ENCODE measurements at places on chromosomes 13 and 19.

- DNase-seq, result no peak
Measured at GRCh38 chr19:3670796-3671679, 29.2 kb downstream of the PIP5K1C start.

DNA sequence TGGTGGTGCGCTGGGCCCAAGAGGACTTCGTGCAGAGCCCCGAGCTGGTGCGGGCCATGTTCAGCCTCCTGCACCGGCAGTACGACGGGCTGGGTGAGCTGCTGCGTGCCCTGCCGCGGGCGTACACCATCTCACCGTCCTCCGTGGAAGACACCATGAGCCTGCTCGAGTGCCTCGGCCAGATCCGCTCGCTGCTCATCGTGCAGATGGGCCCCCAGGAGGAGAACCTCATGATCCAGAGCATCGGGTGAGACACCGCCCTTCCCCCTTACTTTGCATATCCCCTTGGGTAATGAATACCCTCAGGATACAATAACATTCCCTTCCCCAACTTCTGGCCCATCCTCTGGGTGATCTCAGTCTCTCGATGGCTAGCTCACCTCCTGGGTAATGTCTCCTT lies 60.9 kb downstream of the RYR1 start:
- no peak for DNase-seq

DNA sequence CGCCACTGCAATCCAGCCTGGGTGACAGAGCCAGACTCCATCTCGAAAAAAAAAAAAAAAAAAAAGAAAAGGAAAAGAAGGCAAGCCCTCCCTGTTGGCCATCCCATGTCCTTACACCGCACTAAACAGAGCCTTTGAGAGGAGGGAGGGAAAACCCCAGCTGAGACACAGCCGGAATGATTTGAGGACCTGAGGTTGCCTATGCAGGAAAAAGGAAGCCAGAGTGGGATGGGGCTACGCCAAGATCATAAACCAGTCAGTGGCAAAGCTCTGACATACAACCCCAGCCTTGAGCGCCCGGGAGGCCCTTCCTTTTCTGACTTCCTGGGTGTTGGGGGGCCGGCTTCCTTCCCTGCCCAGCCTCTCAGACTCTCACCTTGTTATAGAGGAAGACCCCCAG lies 12.5 kb upstream of the CHERP start:
- DNase-seq, result no peak

- DNase-seq, result no peak
Measured at GRCh38 chr19:56150358-56150757, 9.3 kb downstream of the ZNF444 start.

GRCh38 chr19:52923778-52924593 lies 758 bp upstream of the ZNF888 start:
- DNase-seq, result peak; percentile 59

DNA sequence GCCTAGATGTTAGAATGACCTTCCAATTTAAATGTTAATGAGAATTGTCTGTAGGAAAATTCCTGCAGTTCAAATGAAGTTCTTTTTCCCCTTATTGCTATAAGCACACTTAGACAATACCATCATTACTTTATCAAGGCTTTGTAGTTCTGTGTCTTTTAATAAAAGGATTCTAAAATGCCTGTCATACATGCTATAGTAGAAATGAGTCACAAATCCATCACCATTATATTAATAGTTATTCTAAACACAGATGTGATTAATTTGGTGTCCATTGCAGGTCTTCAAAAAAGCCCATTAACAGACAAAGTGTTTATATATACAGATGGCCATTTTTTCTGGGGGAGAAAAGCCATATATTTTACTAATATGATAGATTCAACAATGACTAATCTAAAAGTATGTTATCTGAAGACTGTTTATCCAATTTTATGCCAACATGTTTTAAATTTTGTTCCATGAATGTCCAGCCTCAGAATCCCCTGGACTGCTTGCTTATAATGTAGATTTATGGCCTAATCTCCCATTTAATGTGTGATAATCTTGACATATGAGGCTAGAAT lies 1678.3 kb upstream of the PCDH20 start:
- no peak for DNase-seq

DNA sequence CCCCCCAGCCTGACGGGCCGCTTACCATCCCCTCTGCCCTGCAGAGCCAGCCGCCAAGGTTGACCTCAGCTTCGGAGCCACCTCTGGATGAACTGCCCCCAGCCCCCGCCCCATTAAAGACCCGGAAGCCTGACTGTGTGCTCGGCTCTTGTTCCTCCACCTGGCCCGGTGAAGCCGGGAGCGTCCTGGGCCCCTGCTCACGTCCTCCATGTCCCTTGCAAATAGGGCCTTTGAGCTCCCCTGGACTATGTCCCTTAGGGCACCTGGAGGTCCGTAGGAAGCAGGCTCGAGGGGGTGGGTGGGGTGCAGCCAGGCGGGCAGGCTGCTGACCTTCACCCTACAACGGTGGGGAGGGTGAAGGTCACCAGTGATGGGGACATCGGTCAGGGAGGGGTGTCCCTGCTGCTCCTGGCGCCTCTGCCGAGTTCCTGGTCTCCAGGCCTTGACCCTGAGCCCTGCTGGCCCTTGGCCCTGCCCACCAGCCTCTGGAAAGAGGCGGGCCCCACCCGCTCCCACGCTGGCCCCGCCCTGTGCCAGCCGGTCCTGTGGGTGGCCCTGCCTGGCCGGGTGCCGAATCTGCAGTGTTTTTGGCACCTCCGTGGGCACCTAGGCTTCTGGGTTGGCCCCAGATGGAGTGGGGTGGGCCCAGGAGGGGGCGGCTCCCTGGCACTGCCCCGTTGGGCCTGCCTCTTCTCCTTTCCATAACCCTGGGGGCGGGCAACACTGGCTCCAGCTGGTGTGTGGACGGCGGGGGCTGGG lies 3.3 kb downstream of the ATP5F1D start:
- DNase-seq, result no peak

DNA sequence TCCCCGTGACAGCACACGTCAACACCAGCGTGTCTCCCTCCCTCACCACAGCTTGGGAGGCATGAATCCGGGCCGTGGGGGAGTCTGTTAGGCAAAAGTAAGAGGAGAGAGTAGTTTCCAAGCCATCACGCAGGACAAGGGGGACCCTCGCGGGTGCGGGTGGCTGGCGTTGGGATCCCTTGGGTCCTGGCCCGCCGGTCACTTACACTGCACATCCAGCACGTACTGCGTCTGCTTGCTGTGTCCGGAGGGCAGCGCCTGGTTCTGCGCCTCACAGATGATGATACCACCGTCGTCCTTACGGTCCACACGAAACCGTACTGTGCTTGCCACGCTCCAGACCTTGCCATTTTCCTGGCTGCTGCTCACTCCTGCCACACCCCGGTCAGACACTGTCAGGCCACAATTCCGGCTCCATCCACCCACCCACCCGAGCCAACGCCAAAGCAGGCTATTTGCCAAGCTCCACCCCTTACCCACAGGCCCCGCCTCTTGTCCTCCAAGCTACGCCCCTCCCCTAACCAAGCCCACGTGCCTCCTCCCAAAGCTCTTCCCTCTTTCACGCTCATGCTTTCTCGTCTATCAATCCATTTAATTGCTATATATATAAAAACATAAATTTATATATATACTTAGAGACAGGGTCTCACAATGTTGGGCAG lies 6.6 kb upstream of the ZNF428 start:
- no peak for DNase-seq

DNA sequence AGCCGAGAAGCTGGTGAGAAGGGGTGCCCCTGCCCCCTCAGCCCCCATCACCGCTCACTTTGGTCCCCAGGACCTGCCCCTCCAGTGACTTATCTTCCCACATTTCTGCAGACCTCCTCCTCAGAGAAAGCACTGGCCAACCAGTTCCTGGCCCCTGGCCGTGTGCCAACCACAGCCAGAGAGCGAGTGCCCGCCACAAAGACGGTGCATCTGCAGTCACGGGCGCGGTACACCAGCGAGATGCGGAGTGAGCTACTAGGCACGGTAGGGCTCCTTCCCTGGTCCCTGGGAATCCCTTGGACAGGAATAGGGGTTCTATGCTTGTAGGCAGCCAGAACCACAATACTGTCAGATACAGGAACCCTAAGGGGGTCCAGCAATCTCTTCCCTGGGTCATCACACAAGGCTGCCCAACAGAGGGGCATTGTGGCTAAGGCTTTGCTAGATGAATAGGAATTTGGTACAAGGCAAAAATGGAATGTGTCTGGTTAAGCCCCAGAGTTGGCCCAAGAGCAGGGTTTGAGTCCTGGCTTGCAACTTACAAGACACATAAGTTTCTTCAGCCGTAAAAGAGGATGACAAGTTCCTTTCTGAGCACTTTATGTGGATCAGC lies 1.0 kb downstream of the USE1 start:
- DNase-seq, result no peak

DNA sequence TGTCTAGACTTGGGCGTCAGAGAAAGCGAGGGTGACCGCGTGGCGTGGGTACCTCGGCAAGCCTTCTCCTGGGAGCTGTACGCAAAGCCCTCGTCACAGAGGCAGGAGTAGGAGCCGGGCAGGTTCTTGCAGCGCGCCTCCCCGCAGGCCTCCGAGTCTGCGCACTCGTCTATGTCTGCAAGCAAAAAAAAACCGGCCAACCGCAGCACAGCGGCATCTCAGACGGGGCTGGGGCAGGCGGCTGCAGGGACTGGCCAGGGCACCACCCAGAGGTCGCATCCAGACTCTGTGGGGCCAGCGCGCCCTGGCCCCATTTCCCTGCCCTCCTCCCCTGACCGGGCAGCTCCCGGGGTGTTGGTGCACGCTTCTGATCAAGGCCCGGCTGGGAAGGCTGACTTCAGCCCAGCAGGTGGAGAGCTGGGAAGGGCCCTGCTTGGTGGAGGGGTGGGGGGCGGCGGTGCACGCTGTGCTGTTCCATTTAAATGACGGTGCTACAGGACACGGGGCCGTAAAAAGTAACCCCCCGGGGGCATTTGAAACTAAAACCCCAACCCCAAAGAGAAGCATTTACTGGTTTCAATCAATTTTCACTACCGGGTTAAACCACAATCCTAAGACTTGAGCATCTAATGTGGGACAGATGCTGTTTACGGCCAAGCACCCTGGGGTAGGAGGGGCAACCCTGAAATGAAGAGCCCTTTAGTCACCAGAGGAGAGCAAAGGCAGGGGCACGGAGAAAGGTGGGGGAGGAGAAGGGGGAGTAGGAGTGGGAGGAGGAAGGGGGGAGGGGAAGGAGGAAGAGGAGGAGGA lies 28.2 kb downstream of the GAS6 start:
- DNase-seq, result peak; percentile 36

GRCh38 chr13:90830782-90831181 lies 516.7 kb upstream of the MIR17HG start:
- DNase-seq, result peak; percentile 15

DNA sequence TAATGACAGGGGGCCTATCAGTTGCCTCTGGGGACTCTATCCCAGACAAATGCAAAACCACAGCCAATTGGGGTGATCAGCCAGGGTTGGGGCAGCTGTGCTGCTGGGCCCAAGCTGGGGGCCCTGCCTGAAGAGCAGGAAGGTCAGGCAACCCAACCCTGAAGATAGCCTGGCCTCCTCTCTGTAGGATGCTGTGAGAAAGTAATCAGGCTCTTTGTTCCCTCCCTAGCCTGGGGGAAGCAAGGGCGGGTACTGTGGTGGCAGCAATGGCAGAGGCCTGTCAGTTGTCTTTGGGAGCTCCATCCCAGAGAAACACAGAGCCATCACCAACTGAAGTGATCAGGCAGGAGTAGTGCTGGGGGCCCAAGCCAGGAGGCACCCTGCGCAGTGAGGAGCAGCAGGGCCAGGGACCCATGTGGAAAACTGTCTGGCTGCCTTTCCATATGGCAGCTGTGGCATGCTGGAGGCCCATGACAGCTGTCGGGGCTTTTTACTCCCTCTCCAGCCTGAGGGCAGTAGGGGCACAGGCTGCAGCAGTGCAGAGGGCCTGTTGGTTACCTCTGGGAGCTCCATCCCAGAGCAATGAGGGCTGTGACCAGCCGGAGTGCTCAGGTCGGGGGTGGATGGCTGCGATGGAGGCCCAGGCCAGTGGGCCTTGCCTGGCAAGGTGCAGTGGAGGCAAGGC lies 73.6 kb upstream of the ATP12A start:
- no peak for DNase-seq

DNA sequence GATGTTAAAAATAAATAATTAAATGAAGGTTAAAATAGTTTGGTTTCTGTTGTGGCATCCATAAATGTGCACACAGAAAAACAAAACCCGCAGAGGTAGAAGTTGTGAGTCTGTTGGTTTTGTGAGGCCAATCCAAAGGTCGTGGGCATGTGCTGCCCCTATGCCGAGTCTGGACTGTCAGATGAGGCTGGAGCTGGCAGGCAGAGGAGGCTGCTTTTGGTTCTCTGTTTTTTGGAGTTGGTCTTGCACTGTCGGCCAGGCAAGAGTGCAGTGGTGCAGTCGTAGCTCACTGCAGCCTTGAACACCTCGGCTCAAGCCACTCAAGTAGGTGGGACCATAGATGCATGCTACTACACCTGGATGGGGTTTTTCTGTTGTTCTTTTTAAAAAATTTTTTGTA lies 43.7 kb downstream of the TSSK6 start:
- no peak for DNase-seq

GRCh38 chr19:9881720-9882119 lies 46.6 kb downstream of the PIN1 start:
- peak; percentile 58 for DNase-seq

DNA sequence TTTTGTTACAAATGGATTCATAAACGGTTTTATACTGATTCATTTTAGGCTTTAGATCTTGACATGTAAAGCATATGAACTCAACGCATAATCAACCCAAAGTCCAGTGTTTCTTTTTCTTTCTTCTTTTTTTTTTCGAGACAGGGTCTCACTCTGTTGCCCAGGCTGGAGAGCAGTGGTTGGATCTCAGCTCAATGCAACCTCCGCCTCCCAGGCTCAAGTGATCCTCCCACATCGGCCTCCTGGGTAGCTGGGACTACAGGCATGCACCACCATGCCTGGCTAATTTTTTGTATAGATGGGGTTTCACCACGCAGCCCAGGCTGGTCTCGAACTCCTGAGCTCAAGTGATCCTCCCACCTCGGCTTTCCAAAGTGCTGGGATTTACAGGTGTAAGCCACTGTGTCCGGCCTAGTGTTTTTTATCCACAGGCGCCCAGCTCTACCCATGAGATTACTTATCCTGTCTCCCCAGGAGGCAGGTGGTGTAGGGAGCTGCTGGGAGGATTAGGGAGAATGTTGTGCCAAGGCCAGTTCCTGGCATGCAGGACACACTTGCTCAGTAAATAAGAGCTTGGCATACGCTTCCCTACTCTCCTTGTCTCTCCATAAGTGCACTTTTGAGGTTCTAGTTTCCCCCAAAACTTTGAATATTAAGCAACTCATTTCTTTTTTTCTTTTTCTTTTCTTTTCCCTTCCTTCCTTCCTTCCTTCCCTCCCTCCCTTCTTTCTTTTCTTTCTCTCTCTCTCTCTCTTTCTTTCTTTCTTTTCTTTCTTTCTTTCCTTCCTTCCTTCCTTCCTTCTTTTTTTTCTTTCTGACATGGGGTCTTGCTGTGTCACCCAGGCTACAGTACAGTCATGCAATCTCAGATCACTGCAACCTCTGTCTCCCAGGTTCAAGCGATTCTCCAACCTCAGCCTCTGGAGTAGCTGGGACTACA lies 4.8 kb upstream of the CEBPA start:
- DNase-seq, result no peak

GRCh38 chr13:45368571-45368970 lies 27.6 kb upstream of the TPT1 start:
- DNase-seq, result peak; percentile 56
